Activated naive CD4-positive, alpha-beta T cell treated with anti-CD3 and anti-CD28 coated beads for 36 hours (primary cell): ENCODE measurements at places on chromosomes 4 and X.
A peak's percentile ranks its signal among the peaks of the same experiment; 100 is the strongest.

DNA sequence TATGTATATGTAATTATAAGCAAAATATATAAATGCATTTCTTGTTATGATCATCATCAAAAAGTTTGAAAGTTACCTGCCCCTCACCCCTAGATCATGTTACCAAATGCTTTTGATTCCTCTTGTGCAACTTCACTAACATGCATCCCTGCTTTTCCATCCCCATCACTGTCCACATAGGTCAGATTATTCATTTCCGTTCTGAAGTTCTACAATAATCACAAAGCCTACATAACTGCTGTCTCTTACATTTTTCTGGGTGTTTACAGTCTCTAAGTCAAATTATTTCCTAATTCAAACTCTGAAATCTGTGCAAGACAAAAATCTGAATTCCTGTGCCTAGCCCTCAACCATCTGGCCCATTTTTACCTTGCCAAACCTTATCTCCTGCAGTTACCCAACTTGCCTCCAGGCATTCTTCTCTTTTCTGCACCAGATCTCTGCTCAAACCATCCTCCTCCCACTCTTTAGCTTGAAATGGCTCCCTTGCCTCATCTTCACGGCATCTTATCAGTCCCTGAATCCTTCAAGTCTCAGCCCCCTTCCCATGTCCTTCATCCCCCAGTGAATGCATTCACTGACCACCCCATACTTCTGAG is 42.4 kb upstream of the SLC39A8 start:
- DNase-seq: no peak

GRCh38 chr4:33067221-33067620 is 2347.1 kb downstream of the PCDH7 start:
- no peak for DNase-seq

- DNase-seq: no peak
Observed at GRCh38 chr4:80263541-80264351, 2.7 kb upstream of the FGF5 start.

DNA sequence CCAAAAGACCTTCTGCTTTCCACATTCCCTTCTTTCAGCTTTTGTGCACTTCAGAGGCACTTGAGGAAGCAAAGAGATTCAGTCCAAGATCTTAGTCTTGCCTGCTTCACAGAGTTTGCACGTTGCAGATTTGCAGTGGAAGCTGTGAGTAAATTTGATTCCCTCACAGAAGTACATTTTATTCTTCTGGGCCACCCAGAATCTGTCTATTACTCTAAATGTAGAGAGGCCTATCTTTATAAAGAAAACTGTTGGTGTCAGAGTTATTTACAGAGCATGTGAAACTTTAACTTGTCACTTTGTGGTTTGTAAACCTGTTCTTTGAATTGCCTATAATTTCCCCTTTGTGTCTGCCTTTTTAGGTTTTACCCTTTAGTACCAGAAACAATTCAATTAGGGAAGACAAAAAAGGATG is 15.5 kb downstream of the SPRY1 start:
- DNase-seq: no peak

GRCh38 chr4:119068529-119068962 is 67.1 kb upstream of the MYOZ2 start:
- DNase-seq: no peak

GRCh38 chr4:141077611-141078225 is 55.6 kb downstream of the RNF150 start:
- no peak for DNase-seq

GRCh38 chrX:115330498-115331168 is 41.1 kb downstream of the LUZP4 start:
- peak; percentile 17 for DNase-seq

DNA sequence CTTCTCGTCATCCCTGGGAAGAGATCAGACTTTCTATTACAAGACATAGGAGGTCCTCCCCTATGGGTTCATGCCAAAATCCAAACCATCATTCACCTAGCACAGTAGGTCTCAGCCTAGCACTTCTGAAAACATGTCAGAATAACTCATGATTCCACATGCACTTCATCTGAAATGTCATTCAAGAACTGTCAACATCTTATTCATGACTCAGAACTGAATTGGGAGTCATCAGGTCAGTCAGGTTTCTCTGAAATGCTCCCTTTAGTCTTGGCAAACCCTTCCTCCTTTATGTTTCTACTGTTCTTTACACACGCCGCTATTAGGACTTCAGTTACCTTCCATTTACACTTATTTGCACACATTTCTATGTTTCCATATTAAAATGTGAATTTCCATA is 67.2 kb downstream of the ANTXR2 start:
- DNase-seq: peak; percentile 37

GRCh38 chr4:54318904-54319303 is 89.8 kb downstream of the PDGFRA start:
- DNase-seq: peak; percentile 42

DNA sequence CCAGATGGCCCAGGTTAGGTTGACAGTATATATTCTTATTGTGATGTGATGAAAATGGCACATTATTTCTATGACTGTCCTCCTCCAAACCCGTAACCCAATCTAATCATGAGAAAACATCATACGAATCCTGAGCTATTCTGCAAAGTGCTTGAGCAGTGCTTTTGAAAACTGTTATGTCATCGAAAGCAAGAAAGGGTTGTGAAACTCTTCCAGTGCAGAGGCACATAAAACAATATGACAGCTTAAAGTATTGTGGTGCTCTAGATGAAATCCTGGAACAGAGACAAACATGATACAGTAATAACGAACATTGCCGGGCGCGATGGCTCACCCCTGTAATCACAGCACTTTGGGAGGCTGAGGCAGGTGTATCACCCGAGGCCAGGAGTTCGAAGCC is 1648.0 kb downstream of the STIM2 start:
- DNase-seq: no peak

GRCh38 chrX:150897421-150898320 is 797 bp downstream of the CD99L2 start:
- peak; percentile 69 for DNase-seq

DNA sequence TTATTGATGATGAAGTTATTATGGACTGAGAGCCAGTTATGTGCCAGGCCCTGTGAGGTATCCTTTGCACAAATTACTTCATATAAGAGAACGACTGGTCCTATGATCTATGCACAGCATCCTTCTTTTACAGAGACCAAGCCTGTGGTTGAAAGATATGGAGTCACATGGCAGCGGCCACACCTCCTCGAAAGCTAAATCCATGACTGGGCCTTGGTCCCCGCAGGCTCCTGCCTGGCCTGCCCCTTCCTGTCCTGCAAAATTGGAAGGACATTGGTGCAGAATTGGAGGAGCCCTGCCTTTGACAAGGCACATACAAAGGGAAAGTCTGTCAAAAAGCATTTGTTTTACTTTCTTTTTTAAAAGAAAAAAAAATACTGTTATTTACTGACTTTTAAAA is 18.3 kb downstream of the SORBS2 start:
- DNase-seq: no peak

- DNase-seq: no peak
Observed at GRCh38 chr4:188727746-188728145, 588.5 kb downstream of the TRIML1 start.
